ENCODE measurements at places on chromosomes 11 and 22.

DNA sequence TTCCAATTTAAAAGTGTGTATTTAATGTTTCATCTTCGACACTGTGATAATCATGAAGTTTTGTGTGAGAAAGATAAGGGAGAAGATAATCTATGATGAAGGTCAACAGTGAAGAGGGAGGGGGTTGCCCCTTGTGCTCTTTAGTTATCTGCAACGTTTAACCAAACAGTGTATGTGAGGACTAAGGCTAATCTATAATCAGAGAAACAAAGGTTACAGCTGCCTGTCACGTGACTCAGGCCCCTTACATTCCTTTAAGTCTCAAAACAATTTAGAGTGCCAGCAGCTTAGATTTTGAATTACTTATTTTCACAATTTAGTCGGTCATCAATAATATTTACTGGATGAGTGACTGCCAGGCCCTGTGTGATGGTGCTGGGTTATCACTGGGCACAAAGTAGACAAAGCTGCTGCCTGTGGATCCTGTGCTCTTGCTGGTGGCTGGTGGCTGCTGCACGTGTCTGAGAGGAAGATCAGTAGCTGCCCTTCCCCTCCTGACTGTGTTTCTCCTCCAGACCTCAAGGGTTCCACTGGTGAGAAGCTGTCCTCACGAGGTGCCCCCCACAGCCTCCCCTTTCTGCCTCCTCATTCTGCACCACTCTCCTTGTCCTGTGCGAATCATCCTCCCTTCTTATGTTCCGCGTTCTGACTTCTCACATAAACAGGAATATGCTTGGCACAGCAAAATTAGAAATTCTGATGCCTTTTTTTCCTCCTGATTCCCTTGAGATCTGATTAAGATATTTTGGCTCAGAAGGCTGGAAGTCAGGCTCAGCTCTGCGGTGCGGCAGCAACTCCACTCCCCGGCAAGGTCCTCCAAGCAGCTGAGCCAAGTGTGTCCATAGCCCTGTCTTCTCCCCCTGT is 331.1 kb upstream of the B3GAT1 start:
- DNase-seq = no peak

GRCh38 chr22:24436553-24436952 is 9.2 kb downstream of the ADORA2A start:
- DNase-seq = no peak

- DNase-seq = no peak
Observed at GRCh38 chr11:66888282-66888681, 31.4 kb downstream of the LRFN4 start.

- DNase-seq = no peak
Observed at GRCh38 chr11:19651028-19651427, 61.6 kb upstream of the NAV2 start.

GRCh38 chr11:83306200-83307080 is 20.3 kb upstream of the CCDC90B start:
- DNase-seq = no peak

DNA sequence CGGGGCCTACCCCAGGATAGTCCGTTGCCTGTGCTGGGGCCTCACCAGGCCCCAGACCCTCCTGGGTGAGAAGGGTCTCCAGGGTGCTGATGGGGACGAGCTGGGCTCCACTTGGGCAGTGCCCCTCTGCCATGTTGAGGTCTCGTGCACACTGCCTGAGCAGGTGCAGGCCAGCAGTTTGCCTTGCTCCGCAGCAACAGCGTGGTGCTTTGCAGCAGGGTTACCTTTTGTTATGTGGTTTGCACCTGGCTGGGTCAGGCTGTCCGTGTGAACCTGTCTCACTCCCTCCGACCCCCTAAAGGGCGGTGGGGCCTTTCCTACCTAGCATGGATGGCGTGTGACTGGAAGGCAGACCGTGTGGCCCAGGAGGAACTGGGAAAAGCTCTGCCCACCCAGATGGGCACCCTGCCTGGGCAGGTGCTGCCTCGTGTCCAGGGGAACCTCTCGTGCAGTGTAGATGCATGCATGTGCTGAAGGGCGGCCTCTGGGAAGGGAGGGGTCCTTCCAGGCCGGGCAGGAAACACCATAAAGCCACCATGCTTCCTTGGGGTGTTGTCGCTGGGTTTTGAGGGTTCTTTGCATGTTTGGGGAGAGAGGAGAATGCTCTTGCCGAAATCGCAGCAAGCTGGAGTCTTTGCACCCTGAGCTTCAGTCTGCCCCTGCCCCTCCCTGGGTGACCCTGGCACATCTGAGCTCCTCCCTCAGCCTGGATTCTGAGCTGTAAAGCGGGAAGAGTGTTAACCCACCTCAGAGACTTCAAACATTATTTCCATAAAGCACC is 75.4 kb upstream of the PPARA start:
- DNase-seq = no peak

- no peak for DNase-seq
Observed at GRCh38 chr22:42959576-42960509, 55.1 kb downstream of the PACSIN2 start.

- DNase-seq = no peak
Observed at GRCh38 chr22:30028731-30029130, 51.5 kb upstream of the HORMAD2 start.

DNA sequence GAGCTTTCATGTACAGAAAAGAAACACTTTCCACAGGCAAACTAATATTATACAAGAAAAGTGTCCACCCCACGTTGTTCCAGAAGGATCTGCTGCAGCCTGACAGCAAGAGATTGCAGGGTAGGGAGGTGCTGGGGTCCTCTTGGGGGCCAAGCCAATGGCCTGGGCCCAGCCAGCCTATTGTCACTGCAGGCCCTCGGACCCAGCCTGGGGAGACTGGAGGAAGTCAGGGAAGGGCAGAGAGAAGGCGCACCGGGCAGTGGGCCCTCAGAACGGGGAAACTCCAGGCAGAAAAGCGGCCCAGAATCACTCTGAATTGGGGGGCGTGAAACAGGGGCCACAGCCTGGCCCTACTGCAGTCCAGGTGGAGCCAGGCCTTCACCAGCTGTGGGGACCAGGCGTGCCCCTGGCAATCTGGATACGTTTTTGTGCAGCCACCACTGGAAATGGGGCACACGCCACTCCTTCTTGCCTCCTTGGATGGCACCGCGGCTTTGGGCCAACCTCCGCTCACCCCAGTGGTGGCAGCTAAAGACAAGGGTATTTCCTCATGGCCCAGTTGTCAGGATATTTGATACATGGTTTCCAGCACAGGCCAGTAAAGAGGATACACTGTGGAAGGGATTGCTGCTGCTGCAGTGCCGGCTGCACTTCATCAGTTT is 3.9 kb upstream of the NAP1L4 start:
- no peak for DNase-seq

DNA sequence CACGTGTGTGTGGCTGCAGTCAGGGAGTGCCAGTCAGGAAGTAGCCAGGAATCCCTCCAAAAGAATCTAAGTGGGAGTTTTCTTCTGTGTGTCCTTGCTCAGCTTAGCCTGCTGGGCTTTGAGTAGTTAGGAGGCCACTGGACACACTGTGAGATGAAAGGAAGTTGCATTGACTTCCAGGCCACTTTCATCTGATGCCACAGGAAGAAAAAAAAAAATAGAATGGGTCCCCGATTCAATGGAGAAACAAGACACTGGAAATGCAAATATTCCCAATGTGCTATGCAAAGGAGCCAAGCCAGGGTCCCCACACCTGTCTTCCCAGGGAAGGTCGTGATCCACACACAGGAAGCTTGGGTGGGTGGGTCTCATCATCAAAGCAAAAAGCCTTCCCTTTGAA is 95.6 kb upstream of the E2F8 start:
- DNase-seq = no peak

DNA sequence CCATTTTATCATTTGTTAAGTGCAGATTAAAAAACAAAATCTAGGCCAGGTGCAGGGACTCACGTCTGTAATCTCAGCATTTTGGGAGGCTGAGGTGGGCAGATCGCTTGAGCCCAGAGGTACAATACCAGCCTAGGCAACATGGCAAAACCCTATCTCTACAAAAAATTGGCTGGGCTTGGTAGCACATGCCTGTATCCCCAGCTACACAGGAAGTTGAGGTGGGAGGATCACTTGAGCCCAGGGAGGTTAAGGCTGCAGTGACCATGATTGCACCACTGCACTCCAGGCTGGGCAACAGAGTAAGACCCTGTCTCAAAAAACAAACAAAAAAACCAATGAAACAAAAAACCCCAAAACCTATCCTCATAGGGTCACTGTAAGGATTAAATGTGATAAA is 32.9 kb downstream of the HIRA start:
- no peak for DNase-seq

DNA sequence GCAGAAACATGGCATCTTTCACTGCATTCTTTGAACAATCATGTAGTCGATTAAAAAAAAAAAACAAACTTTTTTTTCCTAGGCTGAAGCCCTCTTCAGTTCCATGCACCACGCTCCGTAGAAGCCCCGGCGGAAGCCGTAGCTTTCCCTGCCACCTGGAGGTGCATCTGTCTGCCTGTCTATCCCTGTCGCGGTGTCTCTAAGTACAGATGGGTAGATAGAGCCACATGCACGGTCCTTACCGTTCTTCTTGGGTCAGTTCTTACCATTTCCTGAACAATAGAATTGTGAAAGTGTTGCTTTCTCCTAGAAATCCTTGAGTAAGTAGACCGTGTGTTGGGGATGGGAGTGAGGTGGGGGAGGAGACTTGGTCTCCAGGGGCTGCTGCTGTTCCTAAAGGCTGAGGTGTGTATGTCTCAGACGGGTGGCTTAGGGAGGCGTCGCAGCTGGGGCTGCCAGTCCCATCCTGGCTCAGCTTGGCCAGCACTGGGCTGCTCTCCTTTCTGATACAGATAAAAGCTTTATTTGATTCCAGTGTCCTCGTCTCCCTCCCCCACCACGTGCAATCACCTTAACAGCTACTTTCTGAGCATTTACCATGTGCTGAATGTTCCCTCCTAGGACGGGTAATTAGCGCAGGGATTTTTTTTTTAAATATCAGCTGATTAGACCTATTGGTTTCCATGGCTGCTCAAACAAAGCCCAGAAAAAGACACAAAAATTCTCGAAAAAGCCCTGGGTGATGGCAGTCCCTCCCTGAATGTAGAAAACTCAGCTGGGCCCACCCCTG is 46.8 kb downstream of the MACROD1 start:
- DNase-seq = no peak

DNA sequence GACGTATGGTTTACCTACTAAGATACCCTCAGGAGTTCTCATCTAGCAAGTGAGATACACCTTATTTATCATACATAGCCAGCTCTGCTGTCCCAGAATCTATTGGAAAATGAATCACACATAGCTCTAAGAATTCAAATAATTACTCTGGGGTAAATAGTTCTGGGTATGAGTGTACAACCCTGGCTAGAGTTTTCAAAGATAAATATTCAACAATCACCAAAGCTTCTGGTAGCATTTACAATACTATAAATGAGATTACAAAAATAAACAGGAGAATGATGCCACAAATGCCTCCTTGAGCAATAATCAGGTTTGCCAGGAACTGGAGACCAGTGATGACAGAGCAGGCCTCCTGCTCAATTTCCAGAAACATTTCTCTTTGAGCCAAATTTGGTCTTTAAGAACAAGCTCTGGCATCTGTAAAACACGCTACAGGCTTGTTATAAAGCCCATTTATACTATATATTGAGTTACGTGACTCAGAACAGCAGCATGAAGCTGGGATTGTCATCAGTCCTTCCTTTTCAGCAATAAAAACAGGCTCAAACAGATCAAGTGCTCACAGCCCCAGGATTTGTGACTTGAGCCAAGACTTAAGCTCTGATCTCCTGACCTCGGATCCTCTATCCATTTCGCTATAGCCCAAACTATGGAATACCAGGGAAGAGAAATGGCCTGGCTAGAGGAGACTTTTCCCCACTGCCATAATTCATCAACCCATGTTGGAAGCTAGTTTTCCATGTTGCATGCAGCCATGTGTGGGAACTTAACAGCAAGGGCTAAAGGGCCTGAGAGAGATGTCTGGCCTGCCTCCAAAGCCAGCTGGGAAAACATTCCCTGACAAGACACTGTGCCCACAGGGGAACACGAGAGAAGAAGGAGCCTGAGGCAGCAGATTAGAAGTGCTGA is 19.7 kb downstream of the RAB30 start:
- DNase-seq = no peak

- DNase-seq = no peak
Observed at GRCh38 chr11:36210529-36210928, 78.7 kb downstream of the COMMD9 start.

- DNase-seq = no peak
Observed at GRCh38 chr11:123194337-123195187, 486 bp downstream of the CLMP start.

- DNase-seq = no peak
Observed at GRCh38 chr11:105189581-105189980, 50.0 kb upstream of the CARD18 start.

DNA sequence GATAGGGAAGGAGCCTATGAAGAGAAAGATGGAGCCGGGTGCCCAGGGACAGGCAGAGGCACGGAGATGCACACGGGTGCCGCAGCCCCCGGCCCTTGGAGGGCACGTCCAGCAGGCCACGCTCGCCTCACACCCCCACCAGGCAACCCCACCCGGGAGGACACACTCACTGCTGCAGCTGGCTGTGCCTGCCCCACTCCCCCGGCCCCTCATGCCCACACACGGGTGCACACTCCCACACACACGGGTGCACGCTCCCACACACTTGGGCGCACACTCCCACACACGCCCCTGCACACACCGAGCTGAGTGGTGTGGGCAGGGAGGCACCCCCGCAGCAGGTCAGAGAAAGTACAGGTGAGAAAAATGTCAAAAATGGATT is 1.1 kb downstream of the MOB2 start:
- DNase-seq = no peak

DNA sequence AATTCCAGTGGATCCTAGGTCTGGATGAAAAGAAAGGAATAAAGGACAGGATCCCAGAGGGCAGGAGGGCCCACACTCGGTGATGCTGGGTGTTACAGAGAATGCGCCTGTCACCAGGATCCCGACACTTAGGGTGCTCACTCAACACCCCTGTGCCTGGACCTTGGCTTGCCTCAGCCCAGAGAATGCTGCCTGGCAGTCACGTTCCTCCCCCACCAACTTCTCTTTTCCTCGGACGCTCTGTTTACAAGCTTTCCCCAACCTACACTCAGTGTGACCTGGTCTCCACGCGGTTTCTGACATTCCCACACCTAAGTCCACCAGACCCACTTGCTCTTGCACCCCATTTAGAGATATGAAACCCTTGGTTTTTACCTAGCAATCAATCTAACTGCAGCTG is 38.0 kb upstream of the ETS1 start:
- DNase-seq = no peak

DNA sequence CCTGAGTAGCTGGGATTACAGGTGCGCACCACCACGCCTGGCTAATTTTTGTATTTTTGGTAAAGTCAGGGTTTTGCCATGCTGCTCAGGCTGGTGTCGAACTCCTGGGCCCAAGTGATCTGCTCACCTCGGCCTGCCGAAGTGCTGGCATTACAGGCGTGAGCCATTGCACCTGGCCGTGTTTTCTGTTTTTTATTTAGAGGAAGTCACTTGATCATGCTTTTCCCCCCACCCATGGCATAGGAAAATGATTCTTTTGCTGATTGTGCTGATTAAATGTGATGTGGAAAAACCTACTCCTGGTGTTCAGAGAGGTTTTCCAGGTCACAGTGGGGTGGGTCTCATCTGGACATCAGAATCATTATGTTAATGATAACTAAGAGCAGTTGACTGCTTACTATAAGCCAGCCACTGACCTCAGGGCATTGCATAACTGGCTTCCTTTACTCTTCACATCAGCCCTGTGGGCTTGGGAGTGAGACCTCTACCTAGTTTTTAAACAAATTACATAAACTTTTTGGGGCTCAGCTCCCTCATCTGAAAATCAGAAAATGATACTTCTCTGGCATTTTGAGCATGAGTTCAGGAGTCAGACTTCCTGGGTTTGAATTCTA is 71.0 kb downstream of the PTPRJ start:
- no peak for DNase-seq

- DNase-seq = no peak
Observed at GRCh38 chr22:45261407-45262088, 20.9 kb upstream of the KIAA0930 start.
